ENCODE measurements at places on chromosomes 12 and 14.

DNA sequence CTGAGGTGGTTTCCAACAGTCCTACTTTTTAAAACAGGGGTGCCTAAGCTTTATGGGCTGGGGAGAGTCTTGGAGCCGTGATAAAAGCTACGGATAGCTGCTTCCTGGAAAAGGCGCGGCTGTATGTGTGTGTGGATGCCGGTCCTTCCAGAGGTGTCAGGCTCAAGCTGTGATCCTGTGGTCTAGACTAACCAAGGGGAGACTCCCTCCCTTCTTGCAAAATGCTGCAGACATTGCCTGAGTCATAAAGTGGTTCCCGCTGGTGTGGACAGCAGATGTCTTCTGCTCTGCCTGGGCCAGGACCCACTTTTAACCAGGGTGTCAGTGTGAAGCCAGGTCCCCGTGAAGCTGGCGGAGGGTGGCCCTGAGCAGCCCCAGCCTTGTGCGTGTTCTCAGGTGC is 37.8 kb downstream of the CCDC92 start:
- DNase-seq: no peak

DNA sequence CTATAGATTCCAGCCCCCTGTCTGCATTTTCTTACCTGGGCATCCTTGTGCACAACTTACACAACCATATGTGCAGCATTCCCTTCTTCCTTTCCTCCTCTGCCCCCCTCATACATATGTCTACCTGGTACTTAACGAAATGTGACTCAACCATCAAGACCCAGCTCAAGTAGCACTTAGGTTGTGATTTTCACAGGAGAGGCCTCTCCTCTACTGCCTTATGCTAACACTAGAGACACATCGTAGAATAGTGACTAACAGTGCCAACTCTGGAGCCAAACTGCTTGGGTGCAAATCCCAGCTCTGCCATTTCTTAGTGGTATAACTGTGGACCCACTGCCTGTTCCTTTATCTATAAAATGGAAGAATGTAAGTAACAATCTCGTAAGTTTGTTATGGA is 24.1 kb upstream of the PLEKHA5 start:
- DNase-seq: no peak

DNA sequence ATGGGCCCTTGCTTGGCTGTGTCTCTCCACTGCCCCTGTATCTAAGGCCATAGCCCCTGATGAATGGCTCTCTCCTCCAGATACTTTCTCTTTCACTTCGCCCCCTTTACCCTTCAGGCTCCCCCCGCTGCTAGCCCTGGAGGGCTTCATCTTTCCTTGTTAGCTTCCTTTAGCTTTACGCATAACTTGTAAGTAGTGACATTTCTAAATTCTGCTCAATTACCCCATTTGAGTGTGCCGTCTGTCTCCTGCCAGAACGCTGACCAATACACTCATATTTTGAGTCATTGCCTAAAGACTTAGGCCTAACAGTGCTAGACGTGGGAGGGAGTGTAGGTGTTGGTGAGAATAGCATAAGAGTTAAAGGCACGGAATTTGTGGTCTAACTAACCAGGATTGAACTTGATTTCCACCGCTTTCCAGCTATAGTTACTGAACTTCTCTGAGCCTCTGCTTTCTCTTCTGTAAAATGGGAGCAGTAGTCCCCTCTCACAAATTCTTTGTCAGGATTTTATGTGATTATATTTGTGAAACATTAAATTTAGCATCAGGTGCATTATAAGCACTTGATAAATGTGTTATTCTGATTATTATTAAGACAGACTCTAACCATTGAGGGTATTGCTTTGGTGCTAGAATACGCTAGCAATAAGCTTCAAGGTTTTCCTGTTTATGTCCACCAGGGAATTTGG is 129.3 kb downstream of the ZFP36L1 start:
- no peak for DNase-seq

- no peak for DNase-seq
Measured at GRCh38 chr12:60020068-60020467, 424.2 kb downstream of the SLC16A7 start.

DNA sequence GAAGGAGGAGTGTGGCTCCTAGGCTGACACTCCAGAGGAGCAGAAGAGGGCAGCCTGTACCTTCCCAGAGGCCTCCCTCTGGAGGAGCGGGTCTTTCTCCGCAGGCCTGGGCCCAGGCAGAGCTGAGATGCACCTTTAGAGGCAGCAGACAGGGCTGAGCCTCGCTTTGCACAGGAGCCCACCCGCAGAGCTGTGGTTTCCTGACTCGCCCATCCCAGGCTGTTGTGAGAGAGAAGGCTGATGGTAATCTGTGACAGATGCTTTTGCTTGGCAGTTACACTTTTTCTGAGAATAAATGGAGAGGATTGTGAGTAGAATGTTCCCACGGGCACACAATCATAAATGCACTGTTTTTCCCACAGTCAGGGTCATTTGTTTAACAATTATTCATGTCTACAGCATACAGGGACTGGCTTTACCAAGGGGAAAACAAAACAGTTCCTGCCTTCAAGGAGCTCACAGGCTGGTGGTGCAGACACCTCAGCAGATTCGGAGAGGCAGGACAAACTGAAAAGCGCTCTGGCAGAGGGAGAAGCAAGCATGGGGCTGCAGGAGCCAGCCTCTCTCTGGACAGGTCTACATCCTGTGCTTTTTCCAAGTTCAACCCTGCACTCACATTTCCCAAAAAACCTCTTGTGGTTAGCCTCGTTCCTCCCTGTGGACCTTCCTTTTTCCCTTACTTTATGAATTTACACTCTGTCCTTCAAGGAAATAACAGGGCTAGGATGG is 13.9 kb downstream of the EVL start:
- DNase-seq: no peak

DNA sequence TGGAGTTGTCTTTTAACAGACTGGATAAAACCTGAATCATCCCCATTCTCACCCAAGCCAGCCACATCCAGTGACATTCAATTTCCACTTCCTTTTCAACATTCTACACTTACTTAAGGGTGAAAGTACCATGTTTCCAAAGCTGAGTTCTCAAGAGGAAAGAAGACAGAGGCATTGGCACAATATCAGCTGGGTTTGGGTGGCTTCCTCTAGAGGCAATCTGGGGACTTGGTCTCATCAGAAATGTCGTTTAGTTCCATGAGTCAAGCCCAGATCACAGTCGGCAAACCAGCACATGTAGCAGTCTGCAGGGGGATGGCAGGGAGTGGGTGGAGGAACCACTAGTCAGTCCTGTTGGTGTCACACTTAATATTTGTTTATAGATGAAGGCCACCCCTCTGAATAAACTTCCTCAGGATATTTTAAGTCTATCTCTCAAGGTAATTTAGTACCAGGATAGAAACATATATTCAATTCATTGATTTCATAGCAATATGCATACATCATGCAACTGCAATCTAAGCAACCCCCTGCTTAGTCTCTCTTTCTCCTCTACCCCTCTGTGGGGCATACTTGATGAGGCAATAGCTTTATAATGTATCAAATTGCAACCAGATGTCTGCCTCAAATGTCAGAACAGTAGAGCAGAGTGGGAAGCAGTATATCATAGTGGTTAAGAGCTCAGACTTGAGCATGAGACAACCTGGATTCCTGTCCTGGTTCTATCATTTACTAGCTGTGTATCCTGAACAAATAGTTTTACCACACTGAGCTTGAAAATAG is 3.0 kb downstream of the SRRM4 start:
- DNase-seq: no peak

GRCh38 chr14:104476437-104476836 is 103.1 kb upstream of the C14orf180 start:
- no peak for DNase-seq

DNA sequence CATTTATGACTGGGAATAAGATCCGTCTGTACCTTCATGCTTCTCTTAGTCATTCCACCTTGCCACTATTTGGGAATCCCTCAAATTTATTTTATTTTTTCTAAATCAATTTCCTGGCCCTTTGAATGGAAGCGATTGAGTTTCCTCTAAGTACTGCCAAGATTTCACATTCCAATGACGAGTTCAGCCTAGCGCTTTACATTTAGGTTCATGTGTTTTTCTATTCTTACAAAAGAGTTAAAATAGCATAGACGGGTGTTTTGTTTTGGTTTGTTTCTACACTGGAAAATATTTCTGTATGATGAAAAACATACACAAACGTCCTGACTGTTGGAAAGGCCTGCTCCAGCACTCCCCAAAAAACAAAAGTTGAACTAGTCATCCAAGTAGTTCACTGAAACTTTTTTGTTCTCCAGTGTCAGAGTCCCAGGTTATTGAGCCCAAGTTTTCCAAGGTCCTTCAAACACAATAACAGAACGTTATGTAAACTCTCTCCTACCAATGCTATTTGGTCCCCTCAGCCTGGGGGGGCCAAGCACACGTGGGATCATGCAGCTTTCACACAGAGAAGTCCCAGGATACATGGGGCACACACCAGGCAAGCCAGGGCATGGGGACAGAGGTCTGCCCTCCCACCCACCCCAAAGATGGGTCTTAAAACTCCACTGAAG is 74.8 kb upstream of the FOXN3 start:
- DNase-seq: no peak

GRCh38 chr12:93319523-93320050 is 58.1 kb upstream of the NUDT4 start:
- no peak for DNase-seq

DNA sequence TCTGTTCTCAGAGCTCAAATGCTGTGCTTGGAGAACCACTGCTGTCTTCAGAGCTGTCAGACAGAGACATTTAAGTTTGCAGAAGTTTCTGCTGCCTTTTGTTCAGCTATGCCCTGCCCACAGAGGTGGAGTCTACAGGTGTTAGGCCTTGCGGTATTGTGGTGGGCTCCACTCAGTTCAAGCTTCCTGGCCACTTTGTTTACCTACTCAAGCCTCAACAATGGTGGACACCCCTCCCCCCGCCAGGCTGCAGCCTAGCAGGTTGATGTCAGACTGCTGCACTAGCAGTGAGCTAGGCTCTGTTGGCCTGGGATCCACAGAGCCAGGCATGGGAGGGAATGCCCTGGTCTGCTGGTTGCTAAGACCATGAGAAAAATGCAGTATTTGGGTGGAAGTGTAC is 323.8 kb downstream of the BCAT1 start:
- DNase-seq: no peak

All from stimulated activated CD8-positive, alpha-beta memory T cell treated with anti-CD3 and anti-CD28 coated beads, Interleukin-4, amount 100 ng/mL, for 4 hours (primary cell).